ENCODE measurements at places on chromosomes 2 and 18.

GRCh38 chr2:76546207-76546606, 835.5 kb upstream of the GCFC2 start:
- no peak for DNase-seq

DNA sequence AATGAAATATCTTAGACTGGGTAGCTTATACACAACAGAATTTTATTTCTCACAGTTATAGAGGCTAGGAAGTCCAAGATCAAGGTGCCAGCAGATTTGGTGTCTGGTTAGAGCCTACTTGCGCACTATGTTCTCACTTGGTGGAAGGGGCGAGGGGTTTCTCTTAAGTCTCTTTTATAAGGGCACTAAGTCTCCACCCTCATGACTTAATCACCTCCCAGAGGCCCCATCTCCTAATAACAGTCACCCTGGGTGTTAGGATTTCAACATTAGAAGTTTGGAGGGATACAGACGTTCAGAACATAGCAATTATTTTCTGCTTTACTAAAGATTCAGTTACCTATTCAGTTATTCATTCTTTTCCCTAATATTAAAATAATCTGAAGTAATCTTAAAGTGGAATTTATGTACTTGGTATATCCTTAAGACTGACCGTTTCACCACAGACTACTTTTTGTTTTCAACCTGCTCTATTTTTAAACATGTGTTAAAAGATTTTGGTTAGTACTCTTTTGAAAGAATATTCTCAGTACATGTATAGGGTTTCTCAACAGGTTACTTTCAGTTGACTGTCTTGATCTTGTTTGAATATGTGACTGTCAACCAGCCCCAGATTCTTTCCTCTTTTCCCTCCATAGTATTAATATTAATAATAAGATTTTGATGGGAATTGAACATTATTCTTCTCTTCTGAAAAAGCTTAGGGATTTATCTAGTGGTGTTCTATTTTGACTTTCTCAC, 130.0 kb downstream of the TAF4B start:
- DNase-seq = no peak

DNA sequence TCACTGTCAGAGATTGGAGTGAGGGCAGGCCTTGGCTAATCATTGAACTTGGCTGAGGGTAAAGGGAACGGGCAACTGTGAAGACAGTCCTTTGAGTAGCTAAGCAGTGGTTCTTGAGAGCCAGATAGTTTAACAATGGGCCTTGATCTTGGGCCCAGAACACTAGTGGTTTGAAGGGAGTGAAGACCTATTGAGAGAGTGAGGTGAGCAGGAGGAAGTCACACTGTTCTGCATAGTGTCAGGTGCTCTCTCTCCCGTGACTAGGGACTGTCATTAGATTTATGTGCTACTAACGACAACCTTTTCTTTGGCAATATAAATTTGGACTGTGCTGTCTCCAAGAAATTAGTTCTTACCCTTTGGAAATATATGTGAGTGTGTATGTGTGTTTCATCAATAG, 44.6 kb upstream of the ALMS1 start:
- DNase-seq = no peak

GRCh38 chr2:43031471-43032212, 194.8 kb downstream of the ZFP36L2 start:
- no peak for DNase-seq

GRCh38 chr2:216908300-216908699, 48.4 kb upstream of the TNP1 start:
- DNase-seq = no peak

- peak; percentile 38 for DNase-seq
Measured at GRCh38 chr2:197705912-197706838, 1.0 kb downstream of the MARS2 start.

DNA sequence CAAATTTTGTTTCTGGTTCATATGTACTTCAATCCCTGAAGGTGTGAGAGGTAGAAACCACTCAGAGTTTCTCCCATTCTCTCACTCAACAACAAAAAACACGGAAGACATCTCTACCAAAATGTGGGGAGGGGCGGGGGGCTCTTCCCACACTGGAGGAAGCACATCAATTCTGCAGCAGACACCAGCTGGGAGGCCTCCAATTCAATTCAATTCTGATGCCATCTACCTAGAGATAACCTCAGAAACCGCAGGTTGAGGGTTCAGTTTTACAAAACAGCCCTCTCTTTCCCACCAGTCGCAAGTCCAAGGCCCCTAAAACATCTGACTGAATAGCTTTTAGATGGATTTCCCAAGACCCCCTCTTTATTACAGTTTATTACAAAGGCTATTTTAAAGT, 7.0 kb upstream of the MCFD2 start:
- DNase-seq = no peak

DNA sequence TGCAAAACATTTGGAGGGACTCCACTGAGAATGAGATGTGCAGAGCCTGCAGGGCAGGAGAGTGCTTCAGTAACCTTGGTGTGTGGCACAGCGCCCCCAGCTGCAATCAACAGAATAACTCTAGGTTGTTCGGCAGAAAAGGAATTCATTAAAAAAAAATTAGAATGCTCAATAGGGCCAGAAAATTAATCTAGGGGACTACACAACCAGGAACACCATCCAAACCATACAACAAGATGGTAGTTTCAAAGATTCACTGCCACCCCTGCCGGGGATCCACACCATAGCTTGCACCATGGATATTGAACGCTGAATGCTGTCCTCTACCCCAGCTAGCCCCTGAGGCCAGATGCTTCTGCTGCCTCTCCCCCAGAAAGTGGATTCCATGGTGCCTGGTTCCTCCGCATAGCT, 50.1 kb downstream of the THUMPD2 start:
- peak; percentile 45 for DNase-seq

GRCh38 chr2:693606-694005, 16.4 kb upstream of the TMEM18 start:
- DNase-seq = no peak

GRCh38 chr2:219404954-219405353, 13.2 kb upstream of the DES start:
- no peak for DNase-seq

- DNase-seq = no peak
Measured at GRCh38 chr2:51290725-51291124, 258.8 kb upstream of the NRXN1 start.

GRCh38 chr2:232053777-232054176, 92.3 kb downstream of the DIS3L2 start:
- DNase-seq = no peak

DNA sequence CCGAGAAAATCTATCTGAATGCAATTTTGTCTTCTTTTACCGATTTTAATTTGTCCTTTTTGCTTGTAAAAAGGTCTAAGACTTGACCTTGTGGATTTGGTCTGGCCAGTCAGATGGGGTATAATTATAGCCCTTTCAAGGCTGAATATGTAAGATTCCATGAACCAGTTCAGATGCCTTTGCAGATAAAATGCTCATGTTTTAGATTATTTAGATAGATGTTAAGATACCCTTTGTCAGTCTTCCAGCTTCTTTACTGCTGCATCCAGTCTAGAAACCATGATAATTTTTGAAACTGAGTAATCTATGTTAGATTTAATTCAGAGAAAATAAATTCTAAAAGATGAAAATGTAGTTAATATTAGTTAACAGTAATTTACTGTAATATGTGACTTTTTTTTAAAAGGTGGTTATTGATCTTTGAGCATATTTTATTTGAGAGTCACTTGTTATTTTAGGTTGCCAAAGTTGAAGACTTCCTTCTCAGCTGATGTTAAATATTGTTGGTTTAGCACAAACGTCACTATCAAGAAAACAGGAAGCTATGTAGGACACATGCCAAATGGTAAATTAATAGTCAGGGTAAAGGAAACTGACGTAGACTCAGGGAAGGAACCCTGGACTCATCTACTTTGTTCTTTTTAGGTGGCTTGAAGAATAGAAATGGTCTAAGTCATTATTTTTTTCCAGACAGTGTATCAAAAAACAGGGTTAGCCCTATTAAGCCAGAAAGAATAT, 29.8 kb downstream of the BABAM2 start:
- peak; percentile 60 for DNase-seq

- no peak for DNase-seq
Measured at GRCh38 chr2:97354576-97354975, 235.1 kb downstream of the ANKRD36B start.

- no peak for DNase-seq
Measured at GRCh38 chr2:33134086-33134771, 187.5 kb downstream of the LTBP1 start.

GRCh38 chr18:49691177-49691608, 122.1 kb downstream of the ACAA2 start:
- DNase-seq = peak; percentile 50

- peak; percentile 47 for DNase-seq
Measured at GRCh38 chr18:2304378-2305175, 266.7 kb downstream of the METTL4 start.

- DNase-seq = no peak
Measured at GRCh38 chr2:134999521-134999920, 47.7 kb downstream of the MAP3K19 start.

GRCh38 chr18:3135536-3135935, 84.2 kb downstream of the MYOM1 start:
- no peak for DNase-seq

DNA sequence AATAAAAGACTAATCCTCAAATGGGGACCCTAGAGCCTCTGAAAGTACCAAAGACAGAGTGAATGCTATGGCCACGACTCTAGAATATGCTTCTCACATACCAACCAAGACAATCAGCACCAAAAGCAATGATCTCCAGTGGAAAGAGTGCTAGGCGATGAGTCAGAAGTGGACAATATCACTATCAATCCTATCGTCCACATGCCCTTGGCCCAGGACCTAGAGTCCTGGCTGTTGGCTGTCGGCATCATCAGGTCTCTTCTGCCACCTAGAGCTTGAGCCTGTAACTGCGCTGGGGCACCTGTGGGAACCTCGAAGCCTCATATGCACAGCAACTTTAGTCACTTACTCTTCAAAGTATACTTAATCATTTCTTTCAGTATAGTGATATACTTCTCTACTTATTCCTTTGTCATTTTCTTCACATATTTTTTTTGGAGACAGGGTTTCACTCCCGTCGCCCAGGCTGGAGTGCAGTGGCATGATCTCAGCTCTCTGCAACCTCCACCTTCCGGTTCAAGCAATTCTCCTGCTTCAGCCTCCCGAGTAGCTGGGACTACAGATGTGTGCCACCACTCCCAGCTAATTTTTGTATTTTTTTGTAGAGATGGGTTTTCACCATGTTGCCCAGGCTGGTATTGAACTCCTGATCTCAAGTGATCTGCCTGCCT, 29.7 kb downstream of the NOL10 start:
- peak; percentile 59 for DNase-seq

GRCh38 chr2:208280933-208281332, 14.9 kb downstream of the PIKFYVE start:
- DNase-seq = no peak
